ENCODE measurements at places on chromosomes 4 and X.

DNA sequence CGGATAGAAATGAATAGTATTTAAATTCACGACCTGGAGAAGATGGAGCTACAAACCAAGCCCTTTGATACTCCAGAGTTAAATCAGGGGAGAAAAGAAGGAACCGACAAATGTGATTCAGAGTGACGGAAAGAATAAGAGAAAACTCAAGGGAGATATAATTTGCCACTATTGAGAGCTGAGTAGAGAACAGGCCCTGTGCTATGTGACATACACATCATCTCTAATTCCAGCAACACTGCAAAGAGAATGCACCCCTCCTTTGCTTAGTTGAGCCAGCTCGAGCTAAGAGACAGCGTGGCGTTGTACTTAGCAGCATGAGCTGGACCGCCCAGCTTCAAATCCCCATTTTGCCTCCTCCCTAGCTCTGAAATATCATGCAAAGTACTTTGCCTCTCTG, 266.4 kb upstream of the TENM3 start:
- no peak for DNase-seq

- DNase-seq, result no peak
Observed at GRCh38 chr4:5773271-5773555, 62.2 kb downstream of the EVC start.

DNA sequence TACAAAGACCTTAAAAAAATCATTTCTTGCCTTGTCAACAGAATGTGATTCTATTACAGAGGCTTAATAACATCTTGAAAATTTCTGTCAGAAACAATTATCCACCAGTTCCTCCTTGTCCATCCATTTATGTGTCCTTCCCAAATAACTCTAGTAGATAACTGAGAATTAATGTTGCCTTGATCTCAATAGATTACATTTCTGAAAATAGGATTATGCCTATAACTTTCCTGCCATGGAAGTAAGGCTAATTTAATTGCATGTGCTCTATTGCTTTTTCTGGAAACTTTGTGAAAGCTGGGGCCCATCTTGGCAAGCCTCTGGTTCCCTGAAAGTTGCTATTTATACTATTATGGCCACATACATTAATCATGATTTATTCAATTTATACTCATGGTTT, 76.2 kb upstream of the UNC5C start:
- DNase-seq, result no peak

DNA sequence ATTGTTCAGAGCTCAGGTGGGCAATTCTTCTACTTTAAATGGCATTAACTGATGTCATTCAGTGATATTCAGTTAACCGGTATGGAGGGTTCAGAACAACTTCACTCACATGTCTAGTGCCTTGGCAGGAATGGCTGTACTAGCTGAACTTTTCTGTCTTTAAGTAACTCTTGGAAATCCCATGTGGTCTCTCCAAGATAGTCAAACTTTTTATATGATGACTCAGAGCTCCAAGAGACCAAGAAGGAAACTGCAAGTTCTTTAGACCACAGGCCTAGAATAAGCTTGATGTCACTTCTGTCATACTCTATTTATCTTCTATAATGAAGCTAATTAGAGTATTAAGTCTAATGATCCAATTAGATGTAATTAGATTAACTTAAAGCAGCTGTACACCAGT, 24.9 kb downstream of the LHFPL1 start:
- no peak for DNase-seq

- DNase-seq, result no peak
Observed at GRCh38 chr4:88352062-88352740, 26.5 kb upstream of the HERC6 start.

DNA sequence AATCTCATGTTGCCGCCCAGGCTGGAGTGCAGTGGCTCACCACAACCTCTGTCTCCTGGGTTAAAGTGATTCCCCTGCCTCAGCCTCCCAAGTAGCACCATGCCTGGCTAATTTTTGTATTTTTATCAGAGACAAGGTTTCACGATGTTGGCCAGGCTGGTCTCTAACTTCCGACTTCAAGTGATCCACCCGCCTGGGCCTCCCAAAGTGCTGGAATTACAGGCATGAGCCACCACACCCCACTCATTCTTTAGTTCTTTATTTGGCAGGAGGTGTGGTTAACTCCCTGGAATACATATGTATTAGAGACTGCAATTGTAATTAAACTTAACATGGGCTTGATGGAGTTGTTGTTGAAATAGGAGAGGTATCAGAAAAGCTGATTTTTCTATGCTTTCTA, 1396.9 kb upstream of the IGFBP7 start:
- DNase-seq, result no peak

- no peak for DNase-seq
Observed at GRCh38 chr4:136768925-136769275, 763.4 kb downstream of the PCDH18 start.
